ENCODE measurements at places on chromosomes 6 and 20. TPM values are rescaled to one million over a fixed set of nuclear protein-coding genes. Genes with fewer than 3 reads are reported as not detected.

GRCh38 chr6:114581293-114581692 is 238.5 kb upstream of the HS3ST5 start:
- no peak for DNase-seq

HLA-G gene
- 0.46 TPM for total RNA-seq

- DNase-seq, result no peak
Observed at GRCh38 chr20:50930976-50931305, 296 bp downstream of the ADNP start.

GRCh38 chr6:21752054-21752811 is 158.7 kb downstream of the SOX4 start:
- DNase-seq, result no peak

GRCh38 chr20:15658295-15658694 is 915.0 kb downstream of the KIF16B start:
- no peak for DNase-seq

DNA sequence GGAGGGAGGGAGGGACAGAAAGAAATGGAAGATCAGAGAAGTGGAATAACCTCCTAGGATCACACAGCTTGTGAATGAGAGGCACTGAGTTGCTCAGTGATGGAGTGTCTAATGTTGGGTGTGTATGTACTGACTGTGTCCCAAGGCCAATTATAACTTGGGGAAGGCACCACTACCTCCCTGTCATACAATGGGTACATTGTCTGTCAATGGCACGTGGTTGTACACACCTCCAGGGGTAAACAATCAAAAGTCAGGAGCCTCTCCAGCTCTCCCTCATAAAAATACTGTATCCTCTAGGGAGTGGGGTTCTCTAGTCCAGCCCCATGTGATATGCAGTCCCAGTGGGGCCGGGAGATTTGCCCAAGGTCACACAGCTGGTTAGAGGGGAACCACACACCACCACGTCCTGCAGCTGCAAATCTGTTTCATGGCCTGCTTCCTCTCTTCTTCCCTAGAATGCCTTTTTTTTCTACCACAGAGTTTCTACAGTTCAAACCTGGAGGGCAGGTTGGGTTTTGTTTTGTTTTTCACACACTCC is 112.5 kb downstream of the SNX5 start:
- no peak for DNase-seq

DNA sequence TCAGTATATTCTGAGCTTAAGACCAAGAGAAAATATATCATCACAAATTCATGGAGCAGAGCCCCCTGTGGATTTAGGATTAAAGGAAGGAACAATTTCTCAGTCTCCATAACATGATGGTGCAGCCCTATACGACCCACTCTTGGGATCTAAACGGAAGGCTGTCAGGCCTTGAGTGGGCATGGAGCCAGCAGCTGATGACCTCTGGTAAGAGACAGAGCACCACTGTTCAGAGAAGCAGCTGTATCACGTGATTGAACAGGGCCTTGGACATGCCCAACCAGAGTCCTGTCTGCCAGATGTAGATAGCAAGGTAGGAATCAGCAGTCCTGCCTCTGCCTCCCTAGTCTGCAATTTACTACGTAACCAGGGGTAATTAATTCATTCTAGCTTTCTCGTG is 259.4 kb upstream of the POU3F2 start:
- no peak for DNase-seq

Measured in epithelial cell of proximal tubule (primary cell).